Camera-type eye (tissue), 1 donor: ENCODE measurements at places on chromosomes 6 and 20. TPM values are rescaled to one million over a fixed set of nuclear protein-coding genes. Genes with fewer than 3 reads are reported as not detected.

HSPA12B gene
- 17.8 TPM for total RNA-seq

SIRPD gene
- total RNA-seq = not detected

SEL1L2 gene
- total RNA-seq = 0.60 TPM

MAPK13 gene
- total RNA-seq = 9.2 TPM

EPPIN gene
- total RNA-seq = not detected

HLA-DMB gene
- 4.9 TPM for total RNA-seq

RCAN2 gene
- 37.3 TPM for total RNA-seq

SLC17A1 gene
- total RNA-seq = not detected

C4B gene
- total RNA-seq = 12.1 TPM
